RWPE1 (cell line): ENCODE measurements at places on chromosomes 6 and 20.

DNA sequence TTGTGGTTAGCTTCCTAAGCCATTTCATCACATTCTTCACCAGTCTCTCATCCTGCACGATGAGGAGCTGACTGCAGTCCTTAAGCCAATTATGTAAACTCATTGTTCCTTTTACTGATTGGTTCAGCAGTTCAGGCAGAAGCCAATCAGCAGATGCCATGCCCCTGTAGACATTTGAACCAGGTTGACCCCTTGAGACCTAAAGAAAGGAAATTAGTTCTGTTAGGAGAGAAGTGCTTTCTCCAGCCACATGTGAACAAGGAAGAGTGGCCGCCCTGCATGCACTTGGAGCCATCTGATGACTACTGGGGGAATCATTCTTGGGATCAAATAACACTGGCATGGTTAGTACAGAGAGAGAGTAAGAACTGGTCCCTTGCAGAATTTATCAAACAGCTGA, 535.2 kb upstream of the ID4 start:
- peak; percentile 30 for DNase-seq

DNA sequence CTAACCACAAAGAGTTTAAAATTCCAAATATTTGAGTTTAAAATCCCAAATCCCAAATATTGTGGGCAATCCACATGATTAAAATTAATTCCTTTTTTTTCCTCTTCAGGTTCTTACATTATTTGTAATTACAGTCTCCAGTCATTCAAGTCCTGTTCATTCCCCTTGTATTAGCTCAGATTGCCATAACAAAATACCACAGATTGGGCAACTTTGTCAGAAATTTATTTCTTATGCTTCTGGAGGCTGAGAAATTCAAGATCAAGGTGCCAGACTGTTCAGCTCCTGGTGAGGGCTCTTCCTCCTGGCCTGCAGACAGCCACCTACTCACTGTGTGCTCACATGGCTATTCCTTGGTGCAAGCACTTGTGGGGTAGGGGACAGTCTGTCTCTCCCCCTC, 105.5 kb downstream of the ARMC2 start:
- DNase-seq: no peak

DNA sequence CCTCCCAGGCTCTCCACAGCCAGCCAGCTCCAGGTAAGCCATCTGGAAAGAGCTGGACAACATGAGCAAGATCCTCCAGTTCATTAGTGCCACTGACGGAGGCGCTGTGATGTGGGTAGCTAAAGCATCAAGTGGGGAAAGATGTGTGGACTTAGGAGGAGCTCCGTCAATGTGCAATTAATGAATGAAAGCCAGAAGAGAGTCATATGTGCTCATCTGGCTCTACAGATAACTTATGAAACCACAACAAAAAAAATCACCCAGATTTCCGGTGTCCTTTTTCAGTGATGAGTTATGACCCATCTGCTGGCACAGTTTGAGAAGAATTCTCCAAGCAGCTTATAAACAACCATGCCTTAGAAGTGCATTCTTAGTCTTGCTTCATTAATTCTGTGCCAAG, 311.7 kb upstream of the PLCB4 start:
- DNase-seq: no peak

- no peak for DNase-seq
Measured at GRCh38 chr6:158439255-158439654, 120.6 kb upstream of the TMEM181 start.

GRCh38 chr6:26194816-26195375, 107.7 kb downstream of the HFE start:
- no peak for DNase-seq

DNA sequence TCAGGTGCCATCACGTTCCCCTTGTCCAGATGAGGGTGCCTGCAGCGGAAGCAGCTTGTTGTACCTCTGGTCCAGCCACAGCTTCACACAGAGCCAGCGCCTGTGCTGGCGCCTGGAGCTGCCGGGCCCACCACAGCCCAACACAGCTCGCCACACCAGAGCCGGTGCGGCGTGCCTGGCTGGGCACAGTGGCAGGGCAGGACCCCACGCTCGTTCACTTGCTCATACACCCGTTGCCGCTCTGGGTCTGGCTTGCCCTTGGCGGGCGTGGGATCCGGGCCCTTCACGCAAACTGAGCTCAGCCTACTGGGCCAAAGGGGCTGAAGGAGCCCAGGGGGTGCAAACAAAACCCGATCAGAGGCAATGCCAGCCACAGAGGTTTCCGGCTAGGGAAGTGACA, 492.5 kb upstream of the MANEA start:
- no peak for DNase-seq

DNA sequence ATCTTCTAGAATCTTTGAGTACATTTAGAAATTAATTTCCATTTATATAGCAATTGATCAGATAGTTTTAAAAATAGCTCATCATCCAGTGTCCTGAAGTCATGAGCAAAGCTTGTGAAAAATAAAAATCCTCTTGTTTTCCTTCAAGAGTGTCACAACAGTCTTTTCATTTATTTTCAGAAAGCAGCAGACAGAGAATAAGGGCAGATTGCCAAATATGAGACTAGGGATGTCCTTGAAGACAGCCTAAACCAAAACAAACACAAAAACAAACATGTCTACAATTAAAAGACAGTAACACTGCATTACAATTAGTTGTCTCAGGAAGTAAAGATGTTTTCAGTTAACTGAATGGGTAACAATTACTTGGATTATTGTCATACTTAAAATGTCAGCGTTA, 682.8 kb downstream of the TFAP2A start:
- no peak for DNase-seq

GRCh38 chr6:13763740-13764381, 50.5 kb downstream of the MCUR1 start:
- no peak for DNase-seq

- no peak for DNase-seq
Measured at GRCh38 chr6:53925891-53926290, 131.1 kb downstream of the LRRC1 start.

DNA sequence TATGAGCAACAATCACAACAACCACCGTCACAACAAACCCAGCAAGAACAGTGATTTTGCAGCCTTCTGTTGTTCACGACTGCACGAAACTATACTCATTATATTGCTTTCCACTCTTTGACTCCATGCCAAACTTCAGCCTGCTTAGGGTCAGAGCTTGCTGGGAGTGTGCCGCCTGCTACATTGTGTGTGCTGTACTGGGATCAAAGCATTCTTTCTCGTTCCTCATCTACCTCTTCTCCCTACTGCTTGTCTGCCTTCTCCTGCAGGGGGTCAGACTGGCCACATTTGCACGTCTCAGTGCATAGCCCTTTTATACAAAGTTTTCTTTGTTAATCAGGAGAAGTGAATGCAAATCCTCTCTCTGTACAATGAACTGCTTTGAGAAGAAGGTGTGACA, 401.6 kb upstream of the CITED2 start:
- DNase-seq: no peak

- DNase-seq: peak; percentile 57
Measured at GRCh38 chr20:43853174-43853803, 61.4 kb upstream of the TOX2 start.

DNA sequence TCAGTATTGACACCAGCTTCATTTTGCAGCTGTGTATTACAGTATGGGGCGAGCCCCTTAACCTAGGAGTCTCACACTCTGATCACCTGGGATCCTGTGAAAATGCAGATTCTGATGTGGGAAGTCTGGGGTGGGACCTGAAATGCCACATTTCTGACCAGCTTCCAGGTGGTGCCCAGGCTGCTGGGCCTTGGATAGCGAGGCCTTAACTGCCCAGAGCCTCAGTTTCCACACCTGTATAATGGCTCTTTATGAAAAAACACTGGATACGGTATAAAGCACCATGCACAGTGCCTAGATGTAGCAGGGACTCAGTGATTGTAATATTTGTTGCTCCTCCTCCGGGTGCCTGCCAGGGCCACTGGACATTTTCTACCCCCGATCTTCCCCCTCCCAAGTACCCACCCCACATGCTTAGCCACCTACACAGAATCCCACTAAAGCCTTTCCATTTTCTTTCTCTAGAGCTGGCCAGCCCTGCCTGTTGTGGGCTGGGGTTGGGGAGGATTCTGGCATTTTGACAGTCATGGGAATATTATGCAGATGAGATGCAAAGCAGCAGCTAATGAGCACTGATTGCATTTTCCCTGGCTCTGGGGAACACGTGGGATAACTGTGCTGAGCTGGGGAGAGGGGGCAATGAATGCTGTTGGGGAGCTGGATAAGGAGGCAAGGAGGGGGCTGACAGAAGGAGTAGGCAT, 44.8 kb downstream of the SPDEF start:
- DNase-seq: no peak

DNA sequence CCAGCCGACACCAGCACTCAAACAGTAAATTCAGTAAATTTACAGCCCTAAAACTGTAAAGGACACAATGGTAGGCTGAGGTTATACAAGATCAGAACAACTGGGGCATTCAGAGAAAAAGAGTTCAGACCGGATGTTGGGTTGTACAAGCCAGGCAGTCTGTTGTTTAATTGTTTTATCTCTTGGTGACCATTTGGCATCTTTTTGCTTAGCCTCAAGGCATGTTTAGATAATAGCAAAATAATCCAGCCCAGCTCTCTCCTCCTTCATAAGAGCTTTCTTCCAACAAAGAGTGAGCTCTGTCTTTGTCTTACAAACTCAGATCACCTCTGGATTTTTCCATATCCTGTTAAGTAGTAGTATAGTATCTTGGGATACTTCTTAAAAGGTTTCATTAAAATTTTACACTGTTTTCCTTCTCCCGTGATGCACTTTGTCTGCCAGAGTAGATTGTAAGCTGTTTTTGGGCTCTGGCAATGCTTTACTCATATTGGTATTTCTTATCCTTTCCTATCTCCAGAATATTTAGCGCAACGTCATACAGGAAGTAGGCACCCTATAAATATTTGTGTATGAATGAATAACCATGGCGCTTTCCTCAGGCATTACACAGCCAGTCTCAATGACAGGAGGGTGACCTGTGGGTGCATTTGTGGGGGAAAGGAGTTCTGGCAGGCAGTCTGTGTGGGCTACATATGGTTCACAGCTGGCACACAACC, 35.6 kb upstream of the TRAM2 start:
- DNase-seq: no peak

- peak; percentile 71 for DNase-seq
Measured at GRCh38 chr6:28981833-28982475, 23.2 kb downstream of the ZNF311 start.

DNA sequence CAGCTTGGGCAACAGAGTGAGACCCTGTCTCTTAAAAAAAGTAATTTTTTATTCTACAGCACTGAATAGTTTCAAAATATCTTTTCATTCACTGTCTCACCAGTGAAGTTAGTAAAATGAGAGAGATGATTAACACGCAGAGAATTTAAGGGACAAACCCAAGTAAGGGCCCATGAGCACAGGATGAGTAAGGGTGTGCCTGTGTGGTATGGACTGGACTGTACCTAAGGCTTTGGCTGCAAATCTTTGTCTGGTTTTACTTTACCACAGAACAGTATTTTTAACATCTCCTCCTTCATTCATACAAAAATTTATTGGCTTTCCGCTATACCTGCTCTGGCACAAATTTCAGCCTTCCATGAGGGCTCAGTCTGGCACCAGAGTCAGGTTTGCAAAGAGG, 433.3 kb downstream of the UTRN start:
- DNase-seq: peak; percentile 26

DNA sequence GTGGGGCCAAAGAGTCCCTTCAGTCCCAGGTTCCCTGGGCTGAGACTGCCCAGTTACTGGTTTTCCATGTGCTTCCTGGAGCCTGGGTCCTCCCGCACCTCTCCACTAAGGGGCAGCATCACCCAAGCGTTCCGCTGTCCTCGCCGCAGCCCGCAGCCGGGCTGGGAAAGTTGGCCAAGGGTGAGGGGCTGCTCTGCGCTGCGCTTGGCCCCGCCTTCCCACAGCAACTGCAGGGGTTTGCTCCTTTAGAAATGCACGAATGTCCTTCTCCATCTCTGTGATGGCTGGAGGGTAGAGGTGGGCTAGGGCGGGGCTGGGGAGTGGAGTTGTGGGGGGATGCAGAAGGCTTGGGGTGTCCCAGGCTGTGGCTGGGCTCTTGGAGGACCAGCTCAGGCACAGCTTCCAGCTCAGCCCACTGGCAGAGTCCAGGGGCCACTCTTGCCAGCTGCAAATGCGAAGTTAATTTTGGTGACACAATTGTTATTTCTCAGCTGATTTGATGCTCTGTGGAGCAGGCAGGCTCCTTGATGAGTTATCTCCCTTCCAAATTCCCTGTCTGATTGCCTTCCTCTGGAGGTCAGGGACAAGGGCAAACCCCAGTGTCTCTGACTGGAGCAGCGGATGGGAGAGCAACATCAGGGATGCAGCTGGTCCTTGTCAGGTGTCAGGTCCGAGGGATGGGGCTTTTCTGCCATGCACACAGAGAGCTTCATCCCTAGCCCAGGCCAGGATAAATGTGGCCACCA, 63.2 kb downstream of the NOL4L start:
- DNase-seq: peak; percentile 92

GRCh38 chr6:84065693-84066290, 32.2 kb downstream of the MRAP2 start:
- DNase-seq: peak; percentile 73

DNA sequence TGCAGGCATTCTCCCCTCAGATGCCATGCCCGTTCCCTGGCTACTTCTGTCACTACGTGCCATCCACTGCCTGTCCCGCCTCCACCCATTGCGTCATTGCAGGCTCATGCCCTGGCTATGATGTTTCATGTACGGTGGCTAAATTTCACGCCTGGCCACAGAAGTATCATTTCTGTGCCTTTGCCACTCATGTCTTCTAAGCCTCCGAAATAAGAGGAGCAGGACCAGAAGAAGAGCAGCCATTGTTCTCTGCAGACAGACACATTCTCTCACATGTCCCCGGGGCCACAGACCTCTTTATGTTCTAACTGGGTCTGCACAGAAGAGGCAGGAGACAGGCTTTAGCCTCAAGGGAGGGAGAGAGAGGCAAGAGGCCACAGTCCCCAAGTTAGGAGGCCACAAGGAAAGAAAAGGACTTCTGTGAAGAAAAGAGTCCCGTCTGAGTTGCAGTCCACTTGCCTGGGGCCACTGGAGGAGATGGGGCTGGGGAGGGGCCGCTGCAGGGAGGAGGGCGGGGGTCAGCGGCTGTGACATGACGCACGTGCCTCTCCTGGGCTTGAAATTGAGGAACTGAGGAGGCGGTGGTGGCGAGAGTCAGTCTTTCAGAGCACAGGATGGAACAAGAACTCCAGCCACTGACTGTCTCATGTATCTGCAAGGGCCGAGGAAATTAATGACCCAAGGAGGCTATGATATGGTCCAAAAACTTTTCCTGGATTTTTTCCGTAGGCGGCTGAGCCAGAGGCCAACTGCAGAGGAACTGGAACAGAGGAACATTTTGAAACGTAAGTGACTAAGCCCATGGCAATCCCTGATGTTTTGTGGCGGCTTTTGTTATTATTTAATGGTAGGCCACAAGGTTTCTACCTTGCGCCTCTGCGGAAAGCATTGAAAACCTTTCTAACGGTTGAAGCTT, 55.9 kb downstream of the TBC1D7 start:
- DNase-seq: no peak

DNA sequence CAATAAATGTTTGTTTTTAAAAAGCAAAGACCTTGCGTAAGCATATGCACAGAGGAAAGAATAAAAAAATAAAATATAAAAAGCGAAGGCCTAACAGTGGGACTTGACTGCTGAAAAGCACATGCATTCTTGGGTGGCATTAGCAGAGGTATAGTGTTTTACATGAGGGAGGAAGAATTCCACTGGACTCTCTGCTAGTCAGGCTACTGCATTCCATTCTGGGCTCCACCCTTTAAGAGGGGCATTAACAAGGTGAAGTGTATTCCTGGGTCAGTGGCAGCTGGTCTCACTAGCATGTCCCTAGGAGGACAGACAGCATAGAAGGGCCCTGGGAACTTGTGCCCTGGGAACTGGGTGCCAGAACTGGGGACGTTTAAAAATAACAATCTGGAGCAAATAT, 134.1 kb downstream of the SOBP start:
- DNase-seq: no peak

- no peak for DNase-seq
Measured at GRCh38 chr20:54193817-54194216, 14.1 kb upstream of the PFDN4 start.
